ENCODE measurements at places on chromosomes 6 and 20.

DNA sequence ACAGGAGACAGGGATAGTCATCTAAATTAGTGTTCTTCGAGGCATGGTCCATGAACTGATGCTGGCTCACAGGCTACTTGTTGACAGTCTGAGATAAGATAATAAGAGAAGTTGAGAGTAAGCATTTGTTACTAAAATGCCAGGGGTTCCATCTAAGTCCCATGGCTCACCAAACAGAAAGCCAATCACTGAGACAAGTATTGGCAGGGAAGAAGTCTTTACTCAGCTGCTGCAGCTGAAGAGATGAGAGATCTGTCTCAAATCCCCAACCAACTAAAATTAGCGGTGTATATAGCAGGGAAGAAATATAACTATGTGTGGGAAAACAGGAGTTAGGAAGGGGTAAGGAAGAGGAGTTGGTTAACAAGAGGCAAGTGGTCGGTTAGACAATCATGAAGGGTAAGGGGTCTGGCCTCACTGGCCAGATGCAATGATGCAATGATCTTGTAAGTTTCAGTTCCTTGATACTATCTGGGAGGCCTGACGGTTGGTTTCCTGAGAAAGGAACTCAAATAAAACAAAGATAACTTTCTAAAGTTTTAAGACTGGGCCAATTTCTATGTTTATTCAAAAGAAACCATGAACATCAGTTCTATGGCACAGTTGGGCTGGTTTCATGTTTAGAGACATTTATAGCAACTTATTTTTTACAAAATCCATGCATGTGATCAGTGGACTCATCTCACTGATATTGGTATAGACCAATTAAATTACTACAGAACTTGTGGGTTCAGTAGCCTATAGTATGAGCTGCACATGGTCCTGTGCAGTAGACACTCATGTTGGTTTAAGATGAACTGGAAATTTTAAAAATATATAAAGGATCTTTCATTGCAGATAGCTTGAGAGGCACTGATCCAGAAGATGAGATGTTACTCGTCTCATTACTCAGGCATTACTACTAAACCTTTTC, 9.9 kb upstream of the HEBP2 start:
- no peak for DNase-seq

DNA sequence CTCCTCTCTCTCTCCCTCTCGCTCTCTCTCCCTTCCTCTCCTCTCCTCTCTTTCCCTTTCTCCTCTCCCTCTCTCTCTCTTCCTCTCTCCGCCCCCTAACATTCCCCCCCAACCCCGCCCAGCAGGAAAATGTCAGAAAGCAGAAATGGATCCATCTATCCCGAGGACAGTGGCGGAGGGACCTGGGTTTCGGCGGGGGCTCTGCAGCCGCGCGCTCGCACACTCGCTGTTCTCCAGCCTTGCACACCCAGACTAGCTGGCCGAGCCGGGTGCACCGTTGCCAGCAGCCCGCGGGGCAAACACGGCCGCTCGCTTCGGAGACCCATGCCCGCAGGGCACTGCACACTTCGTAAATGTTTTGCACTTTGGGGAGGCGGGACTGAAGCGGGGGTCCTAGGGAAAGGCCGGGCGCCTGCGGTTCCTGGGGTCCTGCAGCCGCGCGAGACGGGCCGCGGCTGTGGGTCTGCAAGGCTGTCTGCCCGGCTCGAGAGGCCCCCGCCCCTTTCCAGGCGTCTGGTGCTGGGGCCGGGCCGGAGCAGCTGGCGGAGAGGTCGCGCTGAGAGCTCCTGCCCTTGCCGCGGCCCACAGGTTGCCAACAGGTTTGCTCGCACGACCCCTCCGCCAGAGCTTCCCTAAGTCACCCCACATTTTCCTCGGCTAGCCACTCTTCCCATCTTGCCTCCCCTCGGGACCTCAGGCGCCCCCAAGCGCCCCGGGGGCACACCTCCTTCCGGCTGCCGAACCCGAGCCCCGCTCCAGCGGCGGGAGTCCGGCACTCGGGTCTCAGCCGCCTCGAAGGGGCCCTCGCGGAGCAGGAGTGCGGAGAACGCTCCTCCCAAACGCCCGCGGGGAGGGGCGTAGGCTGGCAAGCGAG, 818 bp upstream of the MDGA1 start:
- peak; percentile 41 for DNase-seq

- no peak for DNase-seq
Measured at GRCh38 chr6:44275749-44276648, 5.7 kb downstream of the TMEM151B start.

DNA sequence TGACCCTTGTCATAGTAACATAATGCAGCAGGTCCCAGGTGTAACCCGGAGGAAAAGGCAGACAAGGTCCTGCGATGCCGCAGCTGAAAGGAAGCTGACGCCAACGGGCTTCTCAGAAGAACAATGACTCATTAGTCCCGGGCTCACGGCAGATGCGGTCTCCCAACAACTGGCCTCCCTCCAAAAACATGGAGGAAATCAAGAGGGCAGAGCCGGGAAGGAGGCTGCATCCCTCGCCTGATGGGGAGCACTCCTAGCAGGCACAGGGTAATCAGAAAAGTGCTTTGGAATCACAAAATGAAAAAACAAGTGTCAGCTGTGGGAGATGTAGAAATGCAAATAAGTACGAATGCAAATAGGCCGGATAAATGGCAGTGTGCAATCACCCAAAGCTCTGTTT, 165.2 kb upstream of the AGPAT4 start:
- no peak for DNase-seq

DNA sequence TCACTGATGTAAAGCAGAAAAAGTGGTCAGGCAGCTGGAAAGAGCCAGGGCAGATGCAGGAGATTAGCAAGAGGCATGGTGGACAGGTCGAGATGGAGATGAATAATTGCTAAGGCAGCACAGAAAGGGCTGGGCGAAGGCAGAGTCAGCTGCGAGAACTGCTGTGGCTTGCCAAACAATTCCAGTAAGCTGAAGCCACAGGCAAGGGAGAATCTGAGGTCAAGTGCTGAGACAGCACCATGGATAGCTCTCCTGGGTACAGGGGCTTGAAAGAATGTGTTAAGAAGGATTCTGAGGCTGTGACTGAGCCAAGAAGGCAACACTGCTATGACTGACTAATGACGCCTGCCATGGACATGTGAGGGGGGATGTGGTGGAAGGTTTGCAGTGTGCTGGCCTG, 220.8 kb upstream of the FOXA2 start:
- DNase-seq: no peak

GRCh38 chr20:21583486-21584168, 69.8 kb upstream of the NKX2-2 start:
- no peak for DNase-seq

DNA sequence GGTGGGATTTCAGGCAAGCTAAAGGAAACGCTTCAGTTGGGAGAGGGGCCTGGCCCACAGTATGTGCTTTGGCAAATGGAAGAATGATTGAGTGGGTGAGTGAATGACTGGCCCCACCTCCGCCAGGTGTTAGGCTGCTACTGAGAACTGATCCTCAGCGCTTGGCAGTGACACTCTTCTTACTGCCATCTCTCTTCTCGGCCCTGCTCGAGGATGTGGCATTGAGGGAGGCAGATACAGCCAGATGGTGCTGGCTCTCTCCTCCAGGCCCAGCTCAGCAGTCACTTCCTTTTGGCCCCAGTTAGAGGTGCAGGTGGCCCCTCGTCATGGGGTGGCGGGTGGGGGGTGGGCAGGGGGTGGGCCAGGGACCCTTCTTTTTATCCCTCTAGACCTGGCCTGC, 38.9 kb upstream of the KCNK5 start:
- no peak for DNase-seq

DNA sequence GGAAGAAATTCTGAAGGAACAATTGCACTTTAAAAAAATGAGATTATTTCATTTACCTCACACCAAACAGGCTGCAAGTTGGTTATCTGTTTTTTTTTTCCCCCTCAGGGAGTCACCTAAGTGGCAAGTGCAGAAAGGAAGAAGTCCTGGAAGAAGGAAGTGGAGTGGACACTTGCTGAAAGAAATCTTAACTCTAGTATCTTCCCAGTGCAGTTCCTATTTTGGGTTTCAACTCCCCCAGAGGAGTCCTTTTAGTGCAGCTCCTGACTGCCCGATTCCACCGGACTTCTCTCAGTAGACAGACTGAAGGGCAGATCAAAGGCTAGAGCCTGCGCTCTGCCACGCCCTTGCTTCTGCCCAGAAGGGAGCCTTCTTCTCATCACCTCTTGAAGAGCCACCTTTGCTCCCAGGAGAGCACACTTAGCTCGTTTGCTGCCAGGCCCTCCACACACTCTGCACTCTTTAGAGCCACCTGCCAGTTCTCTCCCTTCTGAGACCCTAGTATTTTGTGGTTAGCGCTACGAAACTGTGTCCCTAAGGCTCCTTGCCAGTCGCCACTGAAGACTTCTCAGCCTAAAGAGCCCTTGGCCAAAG, 4.9 kb downstream of the MTCL3 start:
- DNase-seq: no peak

DNA sequence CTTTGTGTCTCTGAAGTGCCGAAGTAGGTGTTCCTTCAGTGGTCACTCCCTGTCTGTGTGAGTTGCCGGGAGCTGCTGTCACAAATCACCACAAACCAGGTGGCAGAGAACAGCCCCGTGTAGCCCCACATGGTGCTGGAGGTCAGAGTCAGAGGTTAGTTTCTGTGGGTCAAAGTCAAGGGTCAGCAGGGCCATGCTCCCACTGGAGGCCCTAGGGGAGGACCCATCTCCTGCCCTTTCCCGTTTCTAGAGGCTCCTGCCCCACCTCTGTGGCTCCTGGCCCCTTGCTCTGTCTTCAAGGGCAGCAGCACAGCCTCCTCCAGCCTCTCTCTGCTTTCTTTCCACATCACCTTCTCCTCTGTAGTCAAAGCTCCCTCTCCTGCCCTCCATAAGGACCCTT, 264.3 kb downstream of the TAF4 start:
- no peak for DNase-seq

DNA sequence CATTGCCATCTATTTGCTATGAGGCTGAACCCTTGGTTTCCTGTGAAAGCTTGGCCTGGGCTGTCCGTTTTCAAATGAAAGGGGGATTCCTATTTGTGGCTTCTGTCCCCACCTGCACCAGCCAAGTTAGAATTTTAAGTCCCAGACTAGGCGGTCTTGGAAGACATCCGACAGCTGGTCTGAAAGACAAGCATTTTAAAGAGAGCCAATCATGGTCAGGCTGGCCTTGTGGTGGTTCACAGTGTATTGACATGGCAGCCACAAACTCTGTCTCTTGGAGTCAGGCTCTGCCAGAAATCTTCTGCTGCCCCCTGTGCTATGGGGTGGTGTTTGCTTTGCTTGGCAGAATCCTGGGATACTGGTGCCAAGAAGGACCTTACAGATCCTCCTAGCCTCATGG, 319.2 kb upstream of the MOCS1 start:
- no peak for DNase-seq

DNA sequence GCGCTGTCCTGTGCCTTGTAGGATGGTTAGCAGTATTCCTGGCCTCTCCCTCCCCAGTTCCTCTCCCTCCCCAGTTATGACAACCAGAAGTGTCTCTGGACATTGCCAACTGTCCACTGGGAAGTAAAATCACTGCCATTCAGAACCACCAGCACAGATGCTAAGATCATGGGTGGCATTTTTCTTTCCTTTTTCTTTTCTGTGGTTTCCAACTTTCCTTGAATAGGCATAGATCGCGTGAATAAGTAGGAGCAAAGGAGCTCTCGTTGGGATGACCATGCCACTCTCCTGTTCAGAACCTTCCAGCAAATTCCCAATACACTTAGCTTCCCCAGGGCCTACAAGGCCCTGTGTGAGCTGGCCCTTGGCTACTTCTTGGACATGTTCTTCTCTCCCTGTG, 59.0 kb downstream of the EYA2 start:
- no peak for DNase-seq

- DNase-seq: no peak
Measured at GRCh38 chr6:119350202-119350951, 816 bp upstream of the MAN1A1 start.
